ENCODE measurements at places on chromosomes 3 and 15. TPM values are rescaled to one million over a fixed set of nuclear protein-coding genes. Genes with fewer than 3 reads are reported as not detected.

GRCh38 chr3:99817047-99817436 is 620 bp upstream of the CMSS1 start:
- H3K27ac ChIP-seq, result peak overlapping the region; percentile 72
- no peaks in the 10 kb centered on the region for H3K27me3 ChIP-seq
- H3K4me3 ChIP-seq, result peak overlapping the region; percentile 78
- no peaks in the 10 kb centered on the region for H3K4me1 ChIP-seq
- no peaks in the 10 kb centered on the region for H3K36me3 ChIP-seq

- no peak for DNase-seq
- no peaks in the 10 kb centered on the region for H3K36me3 ChIP-seq
- H3K27me3 ChIP-seq, result no peaks in the 10 kb centered on the region
- H3K4me1 ChIP-seq, result peaks cover 7% of the 10 kb centered on the region
- H3K27ac ChIP-seq, result peak within 1 kb of the TSS; percentile 64
Observed at GRCh38 chr3:112974894-112975293, at the start of gene CD200R1. CD200R1 (minus strand) TSS chr3:112975103; CDS start chr3:112974857, 246 bp downstream.

GRCh38 chr3:163916596-163917560 is 1161.4 kb downstream of the SI start:
- no peaks in the 10 kb centered on the region for H3K27me3 ChIP-seq
- no peak for DNase-seq
- H3K36me3 ChIP-seq, result no peaks in the 10 kb centered on the region
- no peak overlapping the region for H3K27ac ChIP-seq

CHCHD4 gene
- total RNA-seq, result 14.4 TPM

DRD3 gene
- not detected for total RNA-seq

GRCh38 chr3:82390868-82391267 is 629.4 kb upstream of the GBE1 start:
- no peak for DNase-seq
- no peak overlapping the region for H3K4me3 ChIP-seq
- no peaks in the 10 kb centered on the region for H3K27me3 ChIP-seq
- H3K27ac ChIP-seq, result no peak overlapping the region
- H3K36me3 ChIP-seq, result no peaks in the 10 kb centered on the region

GRCh38 chr15:47412802-47413201 is 304.5 kb upstream of the SEMA6D start:
- no peak overlapping the region for H3K27ac ChIP-seq
- H3K4me1 ChIP-seq, result no peaks in the 10 kb centered on the region
- no peaks in the 10 kb centered on the region for H3K36me3 ChIP-seq
- H3K4me3 ChIP-seq, result no peak overlapping the region

GRK7 gene
- total RNA-seq, result not detected

- DNase-seq, result no peak
- no peaks in the 10 kb centered on the region for H3K27me3 ChIP-seq
- no peaks in the 10 kb centered on the region for H3K4me1 ChIP-seq
- H3K4me3 ChIP-seq, result no peak overlapping the region
- H3K36me3 ChIP-seq, result no peaks in the 10 kb centered on the region
Observed at GRCh38 chr15:94535298-94536048, 304.1 kb downstream of the MCTP2 start.

- no peaks in the 10 kb centered on the region for H3K36me3 ChIP-seq
- no peak for DNase-seq
- peaks cover 2% of the 10 kb centered on the region for H3K27me3 ChIP-seq
- no peak overlapping the region for H3K4me3 ChIP-seq
Observed at GRCh38 chr3:127121885-127122284, 71.0 kb upstream of the PRR23E start.

DNA sequence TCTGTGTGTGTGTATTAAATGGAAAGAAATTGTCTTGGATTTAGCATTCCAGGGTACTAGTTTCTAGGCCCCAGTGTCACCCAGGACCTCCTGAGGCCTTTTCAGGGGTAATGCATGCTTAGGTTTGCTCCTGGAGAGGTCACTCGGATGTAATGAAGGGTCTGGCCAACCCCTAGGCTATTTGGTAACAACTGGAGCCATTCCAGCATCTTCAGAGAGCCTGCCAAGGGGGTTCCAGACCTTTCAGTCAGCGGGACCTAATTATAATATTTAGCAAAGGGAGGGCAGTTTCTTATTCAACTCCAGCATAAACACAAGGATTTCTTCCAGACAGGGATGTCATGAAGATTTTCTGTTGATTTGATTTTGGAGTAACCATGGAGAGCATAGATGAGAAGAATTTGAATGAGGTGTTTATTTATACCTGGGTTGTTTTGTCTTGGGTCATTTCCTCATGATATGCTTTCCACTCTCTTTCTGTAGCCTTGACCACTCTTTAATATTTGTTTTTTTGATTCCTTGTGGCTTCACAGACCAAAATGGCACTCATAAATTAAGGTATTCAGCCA is 17.4 kb downstream of the KAT2B start:
- DNase-seq, result no peak
- peaks cover 45% of the 10 kb centered on the region for H3K4me1 ChIP-seq
- H3K27me3 ChIP-seq, result no peaks in the 10 kb centered on the region
- H3K4me3 ChIP-seq, result no peak overlapping the region
- H3K27ac ChIP-seq, result peak overlapping the region; percentile 48

CPLX3 gene
- total RNA-seq, result 0.05 TPM

DIPK2A gene
- total RNA-seq, result 19.8 TPM

DNA sequence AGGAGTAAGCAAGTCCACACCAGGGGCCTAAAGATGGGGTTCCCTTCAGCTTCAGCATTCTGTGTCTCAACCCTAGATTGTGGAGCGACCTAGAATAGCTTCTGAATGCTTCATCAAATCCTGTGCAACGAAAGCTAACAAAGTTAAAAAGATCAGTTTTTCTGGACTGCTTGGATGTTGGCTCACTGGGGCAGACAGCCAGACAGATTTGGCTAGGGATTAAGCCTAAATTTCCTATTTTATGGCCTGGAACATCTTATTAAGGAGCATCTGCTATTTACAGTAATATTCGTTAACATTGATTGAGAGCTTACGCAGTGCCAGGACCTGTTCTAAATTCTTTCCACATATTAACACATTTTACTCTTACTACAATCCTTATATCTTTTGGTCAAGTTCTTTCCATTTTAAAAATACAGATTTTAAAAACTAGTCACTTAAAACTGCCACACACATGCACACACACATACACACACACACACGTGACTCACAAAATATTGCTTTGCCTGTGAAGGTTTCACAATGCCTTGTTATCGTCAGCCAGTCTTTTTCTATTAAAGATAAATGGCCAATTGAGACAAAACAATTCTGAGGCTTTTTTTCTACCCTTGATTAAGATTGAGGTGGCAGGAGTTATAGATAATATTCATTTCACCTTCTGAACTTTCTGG is 173.3 kb upstream of the SNTN start:
- H3K36me3 ChIP-seq, result no peaks in the 10 kb centered on the region
- H3K4me3 ChIP-seq, result no peak overlapping the region
- H3K27ac ChIP-seq, result no peak overlapping the region

UBA3 gene
- 67.0 TPM for total RNA-seq

GRCh38 chr3:144032531-144033239 is 61.1 kb downstream of the DIPK2A start:
- H3K36me3 ChIP-seq, result no peaks in the 10 kb centered on the region
- no peak overlapping the region for H3K27ac ChIP-seq
- no peak for DNase-seq
- H3K4me1 ChIP-seq, result no peaks in the 10 kb centered on the region
- H3K27me3 ChIP-seq, result no peaks in the 10 kb centered on the region

DNA sequence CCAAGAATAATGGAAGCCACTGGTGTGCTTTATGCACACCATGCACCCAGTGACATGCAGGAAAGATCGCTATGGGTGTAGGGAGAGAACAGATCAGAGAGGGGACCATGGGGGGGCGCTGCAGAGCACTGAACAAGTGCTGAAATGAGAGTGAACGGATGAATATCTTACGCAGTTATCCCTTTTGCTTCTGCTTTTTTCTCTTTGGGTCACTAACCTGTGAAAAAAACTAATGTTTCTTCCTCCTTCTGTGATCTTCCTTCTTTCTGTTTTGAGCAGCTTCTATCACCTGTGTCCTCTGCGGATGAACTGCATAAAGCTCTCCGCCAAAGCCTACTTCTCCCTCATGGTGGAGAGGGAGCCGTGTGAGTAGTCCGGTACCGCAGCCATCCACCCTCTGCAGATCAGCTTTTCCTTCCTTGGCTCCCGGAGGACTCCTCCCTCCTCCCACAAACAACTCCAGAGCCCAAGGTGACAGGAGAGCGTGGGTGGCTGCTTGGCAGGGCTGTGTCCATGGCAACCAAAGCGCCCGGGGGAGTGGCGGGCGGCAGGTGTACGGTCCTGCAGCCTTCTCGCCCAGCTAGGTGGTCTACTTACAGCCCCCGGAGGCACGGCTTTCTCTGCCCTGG is 106.2 kb downstream of the DGKG start:
- H3K36me3 ChIP-seq, result no peaks in the 10 kb centered on the region
- H3K27me3 ChIP-seq, result peaks cover 2% of the 10 kb centered on the region
- no peak overlapping the region for H3K27ac ChIP-seq
- no peak overlapping the region for H3K4me3 ChIP-seq

GRCh38 chr15:63912061-63912615 is 78.4 kb upstream of the HERC1 start:
- no peaks in the 10 kb centered on the region for H3K36me3 ChIP-seq
- no peak for DNase-seq
- H3K27ac ChIP-seq, result no peak overlapping the region
- H3K27me3 ChIP-seq, result no peaks in the 10 kb centered on the region

MOBP gene
- total RNA-seq, result 0.05 TPM

DNA sequence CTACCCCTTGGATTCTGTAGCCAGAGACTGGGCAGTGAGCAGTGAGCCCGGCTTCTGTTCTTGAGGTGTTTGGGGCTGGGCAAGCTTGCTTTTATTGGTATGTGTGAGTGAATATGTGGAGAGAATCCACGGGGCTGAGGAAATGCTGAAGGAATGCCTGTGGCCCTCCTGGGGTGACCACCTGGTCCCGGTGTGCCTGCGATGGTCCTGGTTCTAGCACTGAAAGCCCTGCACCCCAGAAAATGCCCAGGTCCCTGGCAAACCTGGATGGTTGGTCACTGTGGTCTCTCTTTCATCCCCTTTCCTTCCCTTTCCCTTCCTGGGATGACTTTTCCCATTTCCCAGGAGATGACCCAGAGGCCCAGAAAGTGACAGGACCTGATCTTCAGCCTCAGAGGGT is 4.2 kb downstream of the ZBTB47 start:
- no peak overlapping the region for H3K27ac ChIP-seq
- H3K36me3 ChIP-seq, result no peaks in the 10 kb centered on the region
- peaks cover 3% of the 10 kb centered on the region for H3K4me1 ChIP-seq
- H3K4me3 ChIP-seq, result no peak overlapping the region
- peaks cover 6% of the 10 kb centered on the region for H3K27me3 ChIP-seq
- DNase-seq, result no peak

- H3K27me3 ChIP-seq, result no peaks in the 10 kb centered on the region
- H3K4me1 ChIP-seq, result no peaks in the 10 kb centered on the region
- H3K36me3 ChIP-seq, result no peaks in the 10 kb centered on the region
Observed at GRCh38 chr15:27412415-27412814, 441.4 kb downstream of the GABRG3 start.

DNA sequence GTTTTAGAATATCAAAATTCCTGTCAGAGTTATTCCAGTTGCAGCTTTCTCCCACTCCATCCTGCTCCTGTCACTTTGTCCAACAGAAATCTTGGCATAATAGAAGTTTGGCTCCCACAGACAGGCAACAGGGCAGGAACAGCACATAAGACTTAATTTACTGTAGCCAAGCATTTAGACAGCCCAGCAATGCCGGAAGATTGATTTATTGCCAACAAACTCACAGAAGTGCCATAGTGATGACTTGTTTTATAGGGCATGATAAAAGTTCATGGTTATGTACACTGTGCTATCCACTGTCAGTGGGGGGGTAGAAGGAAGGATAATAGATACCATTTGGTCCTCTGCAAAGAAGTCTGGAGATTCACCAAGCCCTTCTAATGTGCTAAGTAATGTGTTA is 98.3 kb upstream of the CBLB start:
- H3K4me3 ChIP-seq, result no peak overlapping the region
- H3K27me3 ChIP-seq, result no peaks in the 10 kb centered on the region
- H3K27ac ChIP-seq, result no peak overlapping the region
- no peaks in the 10 kb centered on the region for H3K4me1 ChIP-seq

SNTN gene
- not detected for total RNA-seq

GRCh38 chr3:99684644-99685043 is 46.2 kb downstream of the COL8A1 start:
- DNase-seq, result no peak
- H3K4me3 ChIP-seq, result no peak overlapping the region
- no peak overlapping the region for H3K27ac ChIP-seq
- H3K36me3 ChIP-seq, result no peaks in the 10 kb centered on the region
- H3K4me1 ChIP-seq, result no peaks in the 10 kb centered on the region
- H3K27me3 ChIP-seq, result no peaks in the 10 kb centered on the region

GRCh38 chr3:195403841-195404408 is 38.9 kb downstream of the ACAP2 start:
- no peak overlapping the region for H3K4me3 ChIP-seq
- H3K27me3 ChIP-seq, result no peaks in the 10 kb centered on the region
- no peaks in the 10 kb centered on the region for H3K4me1 ChIP-seq
- no peaks in the 10 kb centered on the region for H3K36me3 ChIP-seq

AMOTL2 gene
- 3.6 TPM for total RNA-seq

- H3K27me3 ChIP-seq, result no peaks in the 10 kb centered on the region
- H3K4me3 ChIP-seq, result no peak overlapping the region
- H3K4me1 ChIP-seq, result no peaks in the 10 kb centered on the region
- H3K36me3 ChIP-seq, result no peaks in the 10 kb centered on the region
- H3K27ac ChIP-seq, result no peak overlapping the region
- DNase-seq, result no peak
Observed at GRCh38 chr3:165549665-165550064, 287.6 kb downstream of the BCHE start.

ITGB5 gene
- 9.6 TPM for total RNA-seq

- DNase-seq, result no peak
- no peak overlapping the region for H3K27ac ChIP-seq
- H3K36me3 ChIP-seq, result no peaks in the 10 kb centered on the region
- H3K4me1 ChIP-seq, result no peaks in the 10 kb centered on the region
Observed at GRCh38 chr15:96553006-96553405, 222.5 kb downstream of the NR2F2 start.

LMAN1L gene
- total RNA-seq, result not detected

- H3K36me3 ChIP-seq, result no peaks in the 10 kb centered on the region
- no peaks in the 10 kb centered on the region for H3K27me3 ChIP-seq
- no peak overlapping the region for H3K27ac ChIP-seq
- H3K4me1 ChIP-seq, result peaks cover 18% of the 10 kb centered on the region
- no peak for DNase-seq
Observed at GRCh38 chr3:112744825-112745566, 101.7 kb downstream of the CD200R1L start.

GRCh38 chr3:143158014-143158988 is 38.7 kb downstream of the CHST2 start:
- H3K36me3 ChIP-seq, result no peaks in the 10 kb centered on the region
- peaks cover 19% of the 10 kb centered on the region for H3K4me1 ChIP-seq
- no peak for DNase-seq

DNA sequence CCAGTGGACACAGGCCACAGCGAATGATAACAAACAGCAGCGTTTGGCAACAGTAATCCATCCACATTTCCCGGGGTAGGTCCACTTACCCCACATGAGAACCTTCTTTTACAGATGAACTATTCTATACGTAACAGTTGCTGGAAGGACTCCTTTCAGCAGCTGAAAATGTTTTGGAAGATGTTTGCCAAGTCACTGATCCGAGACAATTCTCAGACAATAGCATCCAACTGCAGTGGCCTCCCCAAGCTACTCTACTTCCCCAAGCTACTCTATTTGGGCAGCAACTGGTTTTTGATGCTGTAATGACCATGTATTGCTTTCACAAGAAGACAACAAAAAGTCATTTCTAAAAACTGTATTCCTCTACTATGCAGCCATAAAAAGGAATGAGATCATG is 87.5 kb downstream of the ADAMTS17 start:
- no peak overlapping the region for H3K4me3 ChIP-seq
- H3K4me1 ChIP-seq, result no peaks in the 10 kb centered on the region
- H3K27me3 ChIP-seq, result no peaks in the 10 kb centered on the region
- DNase-seq, result no peak
- no peaks in the 10 kb centered on the region for H3K36me3 ChIP-seq
